Stimulated activated CD4-positive, alpha-beta T cell treated with anti-CD3 and anti-CD28 coated beads, Interleukin-4, amount 100 ng/mL, for 24 hours (primary cell): ENCODE measurements at places on chromosomes 7 and 10.

GRCh38 chr7:2928613-2929311 is 84.7 kb upstream of the GNA12 start:
- no peak for DNase-seq

DNA sequence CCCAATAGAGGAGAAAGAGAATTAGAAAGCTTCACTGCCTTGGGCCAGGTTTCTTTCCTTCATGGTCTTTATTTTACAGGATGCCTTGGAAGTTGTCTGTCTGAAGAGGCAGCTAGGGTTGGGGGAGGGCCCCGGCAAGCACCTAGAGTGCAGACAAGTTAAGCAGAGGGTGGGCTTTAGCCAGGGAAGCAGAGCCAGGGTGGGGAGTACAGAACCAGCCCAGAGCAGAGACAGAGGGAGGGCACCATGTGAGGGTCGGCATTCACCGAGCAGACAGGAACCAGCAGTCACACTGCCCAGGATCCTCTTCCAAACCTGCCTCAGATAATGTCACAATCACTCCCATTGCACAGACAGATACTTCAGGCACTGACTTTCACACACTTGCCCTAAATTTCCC is 75.9 kb downstream of the ADARB2 start:
- no peak for DNase-seq

DNA sequence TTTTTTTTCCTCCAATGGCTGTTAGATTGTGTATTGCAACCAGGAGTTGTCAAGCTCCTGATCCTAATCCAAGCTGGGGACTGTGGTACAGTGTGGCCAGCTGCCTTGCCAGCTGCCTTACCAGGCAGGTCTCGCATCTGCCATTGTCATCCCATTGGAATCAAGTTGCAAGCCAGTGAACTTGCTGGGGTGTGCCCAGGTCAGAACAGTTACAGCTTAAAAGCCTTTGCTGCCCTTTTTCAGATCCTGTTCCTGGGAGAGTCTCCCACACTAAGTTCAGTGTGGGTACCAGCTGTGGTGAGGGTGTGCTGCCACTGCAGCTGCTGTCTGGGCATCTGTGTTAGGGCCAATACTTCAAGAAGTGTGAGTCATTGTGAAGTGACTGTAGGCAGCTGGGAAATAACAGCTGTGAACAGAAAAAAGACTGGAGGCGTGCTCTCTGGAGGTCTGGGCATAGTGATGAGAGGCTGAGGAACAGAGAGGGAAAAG is 72.8 kb downstream of the CCNY start:
- DNase-seq: peak; percentile 18

DNA sequence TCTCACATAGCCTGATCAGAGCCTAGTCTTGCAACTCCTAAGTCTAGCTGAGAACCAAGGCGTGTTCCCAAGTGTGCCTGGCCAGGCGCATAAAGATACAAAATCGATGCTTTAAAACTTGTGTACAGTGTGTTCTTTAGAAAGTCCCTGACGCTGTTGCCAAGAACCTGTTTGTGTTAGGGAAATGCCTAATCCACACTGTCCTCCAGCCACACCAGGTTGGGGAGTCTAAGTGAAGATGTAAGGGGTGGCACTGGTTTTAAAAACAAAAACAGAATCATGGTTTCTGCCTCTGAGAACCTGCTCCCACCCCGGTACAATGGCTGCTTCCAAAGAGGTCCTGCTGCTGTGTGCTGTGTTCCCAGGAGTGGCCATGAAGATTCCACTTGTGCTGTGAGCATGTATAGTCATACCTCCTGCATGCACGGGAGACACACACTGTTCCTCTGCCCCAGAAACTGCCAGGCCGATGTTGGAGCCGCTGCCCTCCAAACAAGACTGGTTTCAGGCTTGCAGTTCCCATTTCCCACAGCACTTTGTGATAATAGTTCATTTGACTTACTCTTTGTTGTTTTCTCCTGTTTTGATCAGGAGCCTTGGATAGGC is 88.5 kb downstream of the CCNY start:
- no peak for DNase-seq

DNA sequence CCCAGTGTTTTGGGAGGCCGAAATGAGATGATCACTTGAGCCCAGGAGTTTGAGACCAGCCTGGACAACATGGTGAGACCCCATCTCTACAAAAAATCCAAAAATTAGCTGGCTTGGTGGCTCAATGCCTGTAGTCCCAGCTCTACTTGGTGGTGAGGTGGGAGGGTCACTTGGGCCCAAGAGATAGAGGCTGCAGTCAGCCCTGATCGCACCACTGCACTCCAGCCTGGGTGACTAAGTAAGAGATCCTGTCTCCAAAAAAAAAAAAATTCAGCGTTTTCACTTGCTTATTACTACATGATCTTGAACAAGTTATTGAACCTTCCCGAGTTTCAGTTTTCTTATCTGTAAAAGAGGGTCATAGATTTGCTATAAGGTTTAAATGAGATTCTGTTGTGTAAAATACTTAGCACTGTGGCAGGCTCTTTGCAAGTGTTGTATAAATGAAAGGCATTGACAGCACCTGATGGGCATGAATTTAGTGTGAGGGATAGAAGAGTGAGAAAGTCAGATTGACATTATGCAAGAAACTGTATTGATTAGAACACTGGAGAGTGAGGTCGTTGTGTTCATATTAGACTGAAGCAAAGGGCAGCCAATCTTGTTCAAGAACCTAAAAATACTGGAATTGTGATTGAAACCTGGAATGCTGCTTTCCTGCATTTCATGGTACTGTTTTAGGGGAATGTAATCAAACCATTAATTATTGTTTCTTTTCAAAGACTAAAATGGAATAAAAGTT is 136.8 kb downstream of the LCOR start:
- DNase-seq: no peak

GRCh38 chr7:38632411-38632810 is 1.2 kb upstream of the AMPH start:
- no peak for DNase-seq

DNA sequence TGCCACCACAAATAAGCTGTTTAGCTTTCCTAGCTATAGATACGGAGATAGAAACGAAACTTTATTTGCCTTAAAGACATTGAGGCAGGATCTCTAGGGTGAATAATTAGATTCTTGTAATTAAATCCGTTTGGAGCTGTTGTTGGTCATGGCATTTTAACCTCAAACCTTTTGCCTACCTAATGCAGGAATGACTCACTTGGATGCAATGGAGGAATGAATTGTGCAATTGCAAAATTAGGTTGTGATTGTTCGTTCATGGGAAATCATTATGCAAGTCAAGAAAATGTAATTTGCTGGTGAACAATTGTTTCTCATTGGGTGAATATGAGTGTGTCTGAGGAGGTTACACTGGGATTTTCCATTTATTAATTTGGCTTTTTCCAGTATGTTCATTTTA is 703.5 kb downstream of the GATA3 start:
- no peak for DNase-seq

- DNase-seq: peak; percentile 46
Measured at GRCh38 chr7:831596-832166, 595 bp upstream of the SUN1 start.

- DNase-seq: no peak
Measured at GRCh38 chr7:108805808-108806397, 236.2 kb downstream of the DNAJB9 start.

DNA sequence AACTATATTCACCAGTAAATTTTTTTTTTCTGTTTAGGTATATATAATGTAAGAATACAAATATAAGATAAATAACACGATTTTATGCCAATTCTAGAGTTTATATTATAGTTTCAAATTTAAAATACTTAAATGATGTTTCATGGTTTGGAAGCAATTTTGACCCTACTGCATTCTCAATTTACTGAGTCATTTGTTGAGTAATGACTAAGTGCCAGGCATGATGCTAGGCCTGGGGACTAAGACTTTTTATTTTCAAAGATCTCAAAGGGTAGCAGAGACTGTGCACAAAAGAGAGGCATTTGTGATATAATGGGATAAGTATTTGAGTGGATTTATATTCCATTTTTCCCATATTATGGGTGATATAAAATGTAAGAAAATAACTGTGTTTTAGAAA is 78.9 kb upstream of the SMIM30 start:
- DNase-seq: no peak

- no peak for DNase-seq
Measured at GRCh38 chr10:122474131-122474818, 12.9 kb downstream of the HTRA1 start.

- DNase-seq: no peak
Measured at GRCh38 chr10:113569576-113569975, 16.7 kb downstream of the HABP2 start.

DNA sequence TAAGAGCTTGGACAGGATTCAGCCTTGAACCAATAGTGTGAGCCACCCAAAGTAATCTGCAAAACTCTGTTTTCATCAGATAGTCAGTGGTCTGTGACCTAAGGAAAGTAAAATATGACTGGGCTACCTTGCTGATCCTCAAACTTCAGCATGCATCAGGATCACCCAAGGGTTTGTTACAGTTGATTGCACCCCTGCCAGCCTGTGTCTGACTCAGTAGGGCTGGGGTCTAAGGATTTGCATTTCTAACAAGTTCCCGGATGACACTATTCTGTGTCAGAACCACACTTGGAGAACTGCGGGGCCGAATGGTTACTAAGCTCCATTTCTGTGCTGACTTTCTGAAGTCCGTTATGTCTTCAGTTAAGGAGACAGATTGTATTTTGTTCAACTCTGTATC is 40.6 kb upstream of the TSPAN13 start:
- DNase-seq: no peak

DNA sequence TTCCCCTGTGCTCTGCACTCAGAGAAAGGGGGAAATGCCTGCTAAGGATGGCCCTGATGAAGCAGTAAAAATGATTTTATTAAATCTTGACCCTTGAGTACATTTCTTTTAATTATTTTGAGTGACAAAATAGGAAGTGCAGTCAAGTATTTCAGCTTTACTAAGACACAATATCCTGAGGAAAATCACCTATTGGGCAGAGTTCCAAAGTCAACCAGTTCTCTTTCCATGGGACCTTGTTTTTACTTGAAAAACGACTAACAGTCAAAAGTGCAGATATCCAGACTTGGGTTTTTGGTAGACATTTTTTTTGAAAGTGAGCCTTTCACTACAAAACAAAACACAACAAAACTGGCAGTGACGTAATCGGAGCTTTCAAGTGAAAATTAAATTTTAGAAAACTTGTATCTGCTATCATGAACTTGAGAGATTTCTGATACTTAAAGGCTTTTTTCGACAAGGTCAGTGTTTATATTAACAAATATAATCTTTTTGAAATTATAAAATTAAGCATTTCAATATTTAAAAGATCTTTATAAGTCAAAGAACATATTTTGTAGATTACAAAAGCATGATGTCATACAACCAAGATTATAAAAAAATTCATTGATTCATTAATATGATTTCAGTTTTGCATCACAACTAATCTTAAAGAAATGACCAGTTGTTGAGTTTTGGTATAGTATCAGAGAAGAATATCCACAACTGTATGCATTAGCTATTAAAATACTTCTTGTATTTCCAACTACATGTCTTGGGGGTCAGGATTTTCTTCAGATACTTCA is 513.8 kb upstream of the AKR1E2 start:
- DNase-seq: no peak

GRCh38 chr10:96374639-96374984 is 15.8 kb upstream of the OPALIN start:
- DNase-seq: no peak
